ENCODE measurements at places on chromosomes 3 and 15. TPM values are rescaled to one million over a fixed set of nuclear protein-coding genes. Genes with fewer than 3 reads are reported as not detected.

DNA sequence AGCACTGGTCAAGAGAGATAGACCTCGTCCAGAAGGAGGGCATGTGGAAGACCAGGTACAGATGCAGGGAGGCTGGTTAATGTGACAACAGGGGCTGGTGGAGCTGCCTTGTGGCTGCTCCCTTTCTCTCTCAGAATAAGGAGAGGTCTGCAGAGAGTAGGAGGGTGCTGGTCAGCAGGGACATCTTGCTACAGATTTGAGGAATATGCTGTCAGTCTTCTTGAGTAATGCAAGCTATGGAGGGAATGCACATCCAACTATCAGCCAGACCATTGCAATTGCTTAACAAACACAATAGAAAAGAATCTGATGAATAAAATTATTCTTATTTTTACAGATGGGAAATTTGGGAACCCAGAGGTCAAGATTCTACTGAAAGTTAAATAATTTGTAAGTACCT lies 20.3 kb upstream of the SIAH2 start:
- no peak for DNase-seq

DNA sequence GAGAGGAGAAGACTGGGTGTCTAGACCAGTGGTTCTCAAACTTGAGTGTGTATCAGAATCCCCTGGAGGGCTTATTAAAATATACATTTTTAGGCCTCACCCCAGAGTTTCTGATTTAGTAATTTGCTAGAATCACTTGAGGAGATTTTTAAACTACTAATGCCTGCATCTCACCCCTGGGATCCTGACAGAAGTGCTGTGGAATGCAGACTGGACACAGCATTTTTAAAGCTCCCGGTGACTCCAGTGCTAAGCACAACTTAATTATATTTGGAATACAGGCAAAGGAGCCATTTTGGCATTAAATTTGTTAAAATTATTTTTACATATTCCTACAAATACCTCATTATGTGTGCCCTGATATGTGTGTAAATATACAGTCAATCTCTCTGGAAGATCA lies 26.7 kb upstream of the COL6A6 start:
- no peak for DNase-seq

Gene SH2D7
- total RNA-seq = not detected

Gene CDC25A
- total RNA-seq = 0.90 TPM

DNA sequence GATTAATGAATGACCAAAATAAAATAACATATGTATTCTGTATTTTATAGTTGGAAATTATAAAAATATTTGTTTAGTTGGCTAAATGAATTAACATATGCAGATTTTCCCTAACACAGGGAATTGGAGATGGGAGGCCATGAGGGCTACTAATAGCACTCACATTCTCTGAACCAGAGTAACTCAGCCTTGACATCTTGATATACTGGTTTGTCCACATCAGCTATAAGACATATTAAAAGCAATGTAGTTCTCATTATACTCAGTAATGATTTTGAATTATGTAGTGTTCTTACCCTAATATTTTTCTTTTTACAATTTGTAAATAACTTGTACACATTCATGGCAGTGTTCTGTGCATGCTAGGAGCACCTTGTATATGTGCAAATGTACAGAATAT lies 255.9 kb downstream of the EPHA6 start:
- no peak for DNase-seq

All from upper lobe of right lung (tissue), 1 donor.